NCI-H2029 treated with DMSO at 0.1 percent for 48 hours (cell line): ENCODE measurements at places on chromosomes 4 and X.

GRCh38 chr4:29075366-29075765 lies 1644.8 kb upstream of the PCDH7 start:
- DNase-seq = no peak

GRCh38 chr4:144356941-144357381 lies 216.4 kb upstream of the GYPA start:
- DNase-seq = no peak

DNA sequence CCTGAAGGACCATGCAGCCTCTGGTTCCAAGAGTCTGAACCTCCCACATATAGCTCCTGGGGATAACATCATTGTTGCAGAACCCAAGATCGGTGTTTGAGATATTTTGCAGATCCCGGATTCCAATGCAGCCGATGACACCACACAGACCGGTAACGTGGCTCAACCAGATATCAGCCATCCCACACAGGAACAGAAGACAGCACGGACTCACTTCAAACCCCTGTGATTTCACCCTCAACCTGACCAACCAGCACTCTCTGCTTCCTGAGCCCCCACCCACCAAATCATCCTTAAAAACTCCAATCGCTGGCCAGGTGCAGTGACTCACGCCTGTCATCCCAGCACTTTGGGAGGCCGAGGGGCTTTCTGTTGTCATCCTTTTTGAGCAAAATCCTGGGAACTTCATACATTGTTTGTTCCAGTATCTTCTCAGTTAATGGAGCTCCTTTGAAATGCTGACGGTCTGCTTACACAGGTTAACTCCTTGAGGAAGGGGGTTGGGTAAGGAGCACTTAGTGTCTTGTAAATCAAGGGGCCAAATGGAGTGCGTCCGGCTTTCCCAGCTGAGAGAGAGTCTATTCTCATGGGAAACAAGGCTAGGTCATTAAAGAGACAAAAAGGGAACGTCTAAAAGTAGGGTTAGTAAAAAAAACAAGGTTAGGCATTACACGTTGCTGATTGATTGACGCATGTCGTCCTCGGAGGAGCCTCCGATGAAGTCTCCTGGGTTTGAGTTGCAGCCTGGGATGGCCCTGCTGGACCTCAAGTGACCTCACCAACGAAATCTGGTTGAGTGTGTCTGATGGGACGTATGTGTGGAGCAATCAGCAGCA lies 230.4 kb downstream of the CRLF2 start:
- no peak for DNase-seq

- no peak for DNase-seq
Measured at GRCh38 chr4:80912350-80912749, 118.2 kb upstream of the BMP3 start.

DNA sequence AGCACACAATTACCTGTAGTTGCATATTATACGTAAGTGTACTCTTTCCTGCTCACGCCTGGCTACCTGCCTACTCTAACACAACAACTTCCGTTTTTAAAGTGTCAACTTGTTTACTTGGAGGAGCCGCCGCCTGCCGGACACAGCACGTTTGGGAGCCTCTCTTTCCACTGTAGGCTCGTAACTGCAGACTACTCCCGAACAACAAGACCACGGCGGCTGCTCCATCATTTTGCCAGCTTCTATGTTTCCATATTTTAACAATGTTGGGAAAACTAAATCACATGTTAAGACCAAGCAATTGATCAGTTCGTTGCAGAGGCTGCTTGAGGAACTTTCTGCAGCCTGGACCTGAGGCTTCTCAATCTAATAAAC lies 841 bp downstream of the MTNR1A start:
- DNase-seq = peak; percentile 59
